GM13977 (cell line): ENCODE measurements at places on chromosomes 3 and 15.

GRCh38 chr15:31605467-31605931 lies 278.9 kb downstream of the KLF13 start:
- DNase-seq: no peak

DNA sequence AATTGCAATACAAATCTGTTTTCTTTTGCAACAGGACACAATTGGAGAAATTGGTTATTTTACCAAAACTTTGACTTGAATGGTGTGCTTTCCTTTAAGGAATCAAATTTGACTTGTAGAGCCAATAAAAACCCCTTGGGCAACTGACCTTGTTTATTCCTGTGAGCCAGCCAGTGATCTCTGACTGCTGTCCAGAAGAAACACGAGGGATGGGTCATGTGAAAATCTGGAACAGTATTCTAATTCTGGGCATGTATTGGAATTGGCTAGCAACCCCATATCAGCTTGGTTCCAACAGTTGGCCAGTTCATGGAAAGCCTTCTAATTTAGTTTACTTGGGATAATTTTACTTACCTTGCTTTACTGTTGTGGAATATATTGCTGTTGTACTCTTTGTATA lies 19.1 kb upstream of the HHATL start:
- DNase-seq: no peak

DNA sequence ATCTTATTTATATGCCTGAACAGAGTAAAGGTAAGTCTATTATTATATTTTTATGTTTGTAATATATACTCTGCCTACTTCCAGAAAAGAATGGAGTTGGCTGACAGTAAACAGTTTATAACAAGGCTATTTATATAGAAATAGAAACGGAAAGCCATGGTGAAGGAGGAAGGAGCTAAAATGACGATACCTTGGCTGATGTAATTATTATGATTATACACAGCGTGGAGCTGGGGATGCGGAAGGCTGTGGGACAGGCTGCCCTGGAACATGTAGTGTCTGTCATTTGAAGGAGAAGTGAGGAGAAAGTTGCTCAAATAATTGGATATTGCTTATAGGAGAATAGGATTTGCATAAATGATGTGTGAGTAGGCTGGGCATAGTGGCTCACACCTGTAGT lies 37.8 kb downstream of the CEMIP start:
- no peak for DNase-seq

- no peak for DNase-seq
Observed at GRCh38 chr3:195693428-195694216, 27.2 kb upstream of the MUC20 start.

- no peak for DNase-seq
Observed at GRCh38 chr3:85781806-85782205, 823.0 kb downstream of the CADM2 start.

DNA sequence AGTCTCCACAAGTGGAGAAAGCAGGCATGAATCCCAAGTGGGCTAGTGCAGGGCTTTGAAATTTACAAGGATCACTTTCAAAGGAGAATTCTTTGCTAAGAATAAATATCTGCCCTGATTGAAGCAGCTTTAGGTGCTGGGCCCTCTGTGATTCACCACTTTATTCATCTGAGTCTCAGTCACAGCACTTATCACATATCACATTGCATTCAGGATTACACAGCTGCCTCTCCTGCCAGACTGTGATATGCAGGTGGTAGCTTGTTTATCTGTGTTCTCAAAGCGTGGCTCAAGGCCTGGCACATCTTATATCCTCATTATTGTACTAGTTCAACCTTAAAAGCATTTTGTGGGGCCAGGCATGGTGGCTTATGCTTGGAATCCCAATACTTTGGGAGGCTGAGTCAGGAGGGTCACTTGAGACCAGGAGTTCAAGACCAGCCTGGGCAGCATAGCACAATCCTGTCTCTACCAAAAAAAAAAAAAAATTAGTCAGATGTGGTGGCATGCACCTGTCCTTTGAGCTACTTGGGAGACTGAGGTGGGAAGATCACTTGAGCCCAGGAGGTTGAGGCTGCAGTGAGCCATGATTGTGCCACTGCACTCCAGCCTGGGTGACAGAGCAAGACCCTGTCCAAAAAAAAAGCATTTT lies 156.9 kb upstream of the EIF1B start:
- DNase-seq: no peak
